Activated effector memory CD4-positive, alpha-beta T cell treated with Interleukin-2 at 50 U/mL for 16 hours (primary cell): ENCODE measurements at places on chromosomes 7 and 10.

DNA sequence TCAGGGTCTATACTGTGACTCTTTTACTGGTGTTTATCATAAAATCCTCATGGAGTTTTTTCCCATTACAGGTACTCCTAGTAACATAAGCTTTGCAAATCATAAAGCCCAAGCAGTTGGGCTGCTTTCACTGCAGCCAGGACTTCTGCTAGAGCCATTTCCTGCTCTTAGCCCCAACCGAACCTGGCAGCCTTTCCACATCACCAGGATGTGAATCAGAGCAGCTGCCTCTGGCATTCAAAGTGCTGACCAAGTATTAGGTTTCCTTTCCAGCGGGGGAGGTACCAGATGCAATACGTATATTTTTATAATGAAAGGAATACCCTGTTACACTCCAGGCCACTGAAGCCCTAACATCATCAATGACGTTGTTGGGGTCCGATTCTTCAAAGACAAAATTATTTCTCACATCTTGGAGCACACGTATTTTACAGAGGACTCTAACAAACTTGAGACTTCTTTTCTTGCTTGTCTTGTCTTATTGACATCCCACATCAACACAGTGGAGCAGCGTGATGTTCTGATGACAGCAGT is 3.6 kb upstream of the HTR5A start:
- no peak for DNase-seq

DNA sequence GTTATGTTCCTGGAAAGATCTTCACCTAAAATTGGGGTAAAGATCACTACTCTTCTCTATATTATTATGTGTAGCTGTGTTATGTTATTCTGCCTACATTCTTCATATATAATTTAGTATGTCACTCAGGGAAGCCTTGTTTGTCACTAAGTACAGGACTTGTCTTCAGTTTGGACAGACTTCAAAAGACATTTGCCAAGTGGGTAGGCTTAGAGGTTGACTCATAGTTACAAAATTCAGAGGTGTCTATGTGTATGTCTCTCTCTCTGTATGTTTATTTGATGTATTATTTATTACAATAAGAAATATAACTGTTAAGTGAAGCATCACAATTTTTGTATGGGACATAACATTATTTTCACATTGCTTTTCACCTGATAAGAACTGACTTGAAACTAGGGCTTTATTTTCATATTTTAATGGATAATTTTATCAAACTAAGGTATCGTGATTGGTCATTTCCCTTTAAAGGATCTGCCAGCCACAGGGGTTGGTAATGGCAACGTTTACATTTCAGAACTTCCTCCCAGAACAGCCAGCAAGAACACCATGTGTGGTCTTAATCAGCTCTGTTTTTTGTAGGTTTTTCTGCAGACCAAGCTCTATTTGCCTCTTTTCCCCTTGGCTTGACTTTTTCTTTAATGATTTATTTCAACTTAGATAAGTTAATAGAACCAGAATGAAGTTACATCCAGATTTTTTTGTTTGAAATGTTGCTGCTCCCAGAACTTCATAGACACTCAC is 262.1 kb upstream of the CACNA2D1 start:
- DNase-seq = no peak

DNA sequence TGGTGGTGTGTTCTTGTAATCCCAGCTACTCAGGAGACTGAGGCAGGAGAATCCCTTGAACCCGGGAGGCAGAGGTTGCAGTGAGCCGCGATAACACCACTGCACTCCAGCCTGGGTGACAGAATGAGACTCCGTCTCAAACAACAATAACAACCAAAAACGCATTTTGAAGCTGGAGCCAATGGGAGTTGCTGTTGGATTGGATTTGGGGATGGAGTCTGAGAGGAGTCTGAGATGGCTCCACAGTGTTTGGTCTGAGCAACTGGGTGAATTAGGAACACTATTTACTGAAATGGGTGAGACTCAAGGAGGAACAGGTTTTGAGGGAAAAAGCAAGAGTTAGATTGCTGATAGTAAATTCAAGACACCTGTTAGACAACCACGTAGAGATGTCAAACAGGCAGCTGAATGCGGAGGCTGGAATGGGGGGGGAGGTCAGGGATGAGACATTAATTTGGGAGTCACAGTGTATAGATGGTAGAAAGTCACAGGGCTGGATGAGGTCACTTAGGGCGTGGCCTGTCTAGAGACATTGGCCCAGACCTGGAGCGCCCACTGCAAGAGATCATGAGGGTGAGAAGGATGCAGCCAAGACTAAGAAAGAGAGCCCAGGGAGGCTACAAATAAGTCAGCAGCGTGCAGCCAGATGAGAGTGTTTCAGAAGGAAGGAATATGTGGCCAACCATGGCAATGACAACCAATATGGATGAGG is 56.4 kb downstream of the CYCS start:
- DNase-seq = no peak

GRCh38 chr10:59465088-59465487 is 102.7 kb upstream of the FAM13C start:
- no peak for DNase-seq

DNA sequence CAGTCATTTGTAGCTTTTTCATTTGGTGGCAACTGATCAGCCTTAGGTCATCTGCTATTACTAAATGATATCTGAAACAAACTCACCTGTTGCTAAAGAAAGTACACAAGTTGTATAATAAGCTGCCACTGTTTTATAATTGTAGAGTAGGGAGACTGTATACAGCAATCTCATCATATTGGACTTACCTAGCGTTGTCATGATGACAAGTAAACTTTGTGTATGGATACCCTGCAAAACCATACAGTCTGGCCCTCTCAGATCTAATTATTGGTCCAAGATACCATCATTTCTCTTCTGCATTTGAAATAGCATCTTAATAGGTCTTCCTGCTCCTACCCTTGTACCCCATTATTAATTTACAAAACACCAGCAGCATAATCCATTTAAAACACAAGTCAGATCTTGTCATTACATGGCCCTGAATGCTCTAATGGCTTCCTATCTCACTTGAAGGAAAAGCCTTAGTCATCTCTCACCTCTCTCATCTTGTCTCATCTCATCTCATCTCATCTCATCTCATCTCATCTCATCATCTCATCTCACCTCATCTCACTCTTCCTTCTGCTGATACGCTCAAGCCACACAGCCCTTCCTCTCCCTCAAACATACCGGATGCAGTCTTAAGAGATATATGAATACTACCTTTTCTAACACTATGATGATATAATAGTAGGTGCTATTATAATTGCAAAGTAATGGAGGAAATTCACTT is 540.6 kb downstream of the MDFIC start:
- no peak for DNase-seq
